ENCODE measurements at places on chromosomes 4 and X.
A peak's percentile ranks its signal among the peaks of the same experiment; 100 is the strongest.

DNA sequence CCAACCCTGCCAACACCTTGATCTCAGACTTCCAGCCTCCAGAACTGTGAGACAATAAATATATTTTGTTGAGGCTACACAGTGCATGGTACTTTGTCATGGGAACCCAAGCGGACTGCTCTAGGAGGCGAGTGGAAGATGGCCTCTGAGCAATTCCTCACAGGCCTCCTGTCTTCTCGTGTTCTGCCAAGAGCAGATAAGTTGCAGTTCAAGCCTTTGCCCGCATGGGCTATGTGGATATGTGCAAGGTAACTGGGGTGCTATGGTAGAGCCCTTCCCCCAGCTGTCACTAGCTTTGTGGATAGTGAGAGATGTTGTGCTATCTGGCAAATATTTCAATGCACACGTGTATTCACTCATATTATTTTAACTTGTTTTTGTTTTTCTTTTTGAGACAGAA is 156.0 kb upstream of the BCOR start:
- no peak for DNase-seq

DNA sequence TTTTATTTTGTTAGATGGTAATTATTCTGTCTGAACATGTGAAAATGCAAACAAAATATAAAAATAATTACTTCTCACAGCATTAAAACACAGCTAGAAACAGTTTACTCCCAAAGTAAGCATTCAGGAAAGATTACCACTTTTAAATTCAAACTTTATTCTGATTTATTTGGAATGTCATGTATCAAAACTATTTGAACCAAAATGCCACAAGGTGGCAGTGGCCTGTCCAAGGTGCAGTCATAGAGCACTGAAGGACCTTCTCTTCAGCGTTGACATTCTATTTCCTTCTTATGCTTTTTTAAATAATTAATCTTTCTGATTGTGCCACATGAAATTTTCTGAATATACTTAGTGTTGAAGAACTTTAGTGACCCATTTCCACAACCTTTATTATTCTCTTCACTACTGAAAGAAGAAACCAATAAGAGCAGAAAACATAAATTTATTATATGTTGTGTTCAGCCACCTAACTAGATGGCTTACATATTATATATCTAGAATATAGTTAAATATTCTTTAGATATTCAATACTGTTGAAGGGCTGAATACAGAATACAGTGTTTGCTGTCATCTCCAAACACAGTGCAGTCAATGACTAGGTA is 283.6 kb downstream of the CFAP299 start:
- DNase-seq: no peak

DNA sequence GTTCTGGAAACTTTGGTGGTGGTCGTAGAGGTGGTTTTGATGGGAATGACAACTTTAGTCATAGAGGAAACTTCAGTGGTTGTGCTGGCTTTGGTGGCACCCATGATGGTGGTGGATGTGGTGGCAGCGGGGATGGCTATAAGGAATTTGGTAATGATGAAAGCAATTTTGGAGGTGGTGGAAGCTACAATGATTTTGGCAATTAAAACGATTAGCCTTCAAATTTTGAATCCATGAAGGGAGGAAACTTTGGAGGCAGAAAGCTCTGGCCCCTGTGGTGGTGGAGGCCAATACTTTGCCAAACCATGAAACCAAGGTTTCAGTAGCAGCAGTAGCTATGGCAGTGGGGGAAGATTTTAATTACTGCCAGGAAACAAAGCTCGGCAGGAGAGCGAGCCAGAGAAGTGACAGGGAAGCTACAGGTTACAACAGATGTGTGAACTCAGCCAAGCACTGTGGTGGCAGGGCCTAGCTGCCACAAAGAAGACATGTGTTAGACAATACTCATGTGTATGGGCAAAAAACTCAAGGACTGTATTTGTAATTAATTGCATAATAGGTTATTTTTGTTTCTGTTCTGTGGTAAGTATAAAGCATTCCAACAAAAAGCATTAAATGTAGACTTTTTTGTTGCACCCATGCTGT is 23.2 kb upstream of the SOD3 start:
- DNase-seq: no peak

- no peak for DNase-seq
Observed at GRCh38 chr4:169311643-169312365, 41.0 kb upstream of the SH3RF1 start.

DNA sequence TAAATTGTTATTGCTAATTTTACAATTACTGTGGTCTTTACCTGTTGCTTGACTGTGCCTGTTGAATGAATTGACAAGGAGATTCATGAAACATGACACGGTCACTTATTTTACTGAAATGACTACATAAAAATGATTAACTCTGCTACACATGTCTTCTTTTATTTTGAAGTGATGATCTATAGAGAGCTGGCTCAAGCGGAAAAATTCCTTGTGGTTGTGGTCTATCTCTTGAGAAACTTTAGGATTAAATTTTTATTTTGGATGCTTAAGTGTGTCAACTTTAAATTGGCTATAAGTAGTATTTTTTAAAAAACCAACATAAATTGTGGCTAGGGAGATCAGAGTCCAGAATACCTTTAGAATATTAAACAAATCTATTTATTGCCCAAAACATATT is 131.8 kb upstream of the PITX2 start:
- DNase-seq: no peak

DNA sequence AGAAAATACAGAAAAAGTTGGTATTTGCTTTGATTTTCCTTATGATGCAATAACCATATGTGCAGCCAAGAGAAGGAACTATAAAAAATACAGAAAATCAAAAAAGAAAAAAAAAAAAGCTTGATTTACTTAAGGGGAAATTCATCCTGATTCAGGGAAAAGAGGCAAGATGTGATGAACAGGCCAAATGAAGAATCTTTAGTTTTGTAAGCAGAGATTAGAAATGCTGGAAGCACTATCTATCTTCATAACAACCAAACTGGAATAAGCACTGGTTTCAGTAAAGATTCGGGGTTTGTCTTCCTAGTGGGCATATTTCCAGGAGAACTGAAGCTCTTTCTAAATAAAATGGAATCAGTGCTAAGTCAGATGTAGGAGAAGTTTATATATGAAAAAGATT is 82.9 kb upstream of the KCNIP4 start:
- no peak for DNase-seq

GRCh38 chrX:17674601-17675000 is 62.7 kb upstream of the SCML1 start:
- no peak for DNase-seq

GRCh38 chr4:66430856-66431255 is 760.6 kb upstream of the EPHA5 start:
- no peak for DNase-seq

DNA sequence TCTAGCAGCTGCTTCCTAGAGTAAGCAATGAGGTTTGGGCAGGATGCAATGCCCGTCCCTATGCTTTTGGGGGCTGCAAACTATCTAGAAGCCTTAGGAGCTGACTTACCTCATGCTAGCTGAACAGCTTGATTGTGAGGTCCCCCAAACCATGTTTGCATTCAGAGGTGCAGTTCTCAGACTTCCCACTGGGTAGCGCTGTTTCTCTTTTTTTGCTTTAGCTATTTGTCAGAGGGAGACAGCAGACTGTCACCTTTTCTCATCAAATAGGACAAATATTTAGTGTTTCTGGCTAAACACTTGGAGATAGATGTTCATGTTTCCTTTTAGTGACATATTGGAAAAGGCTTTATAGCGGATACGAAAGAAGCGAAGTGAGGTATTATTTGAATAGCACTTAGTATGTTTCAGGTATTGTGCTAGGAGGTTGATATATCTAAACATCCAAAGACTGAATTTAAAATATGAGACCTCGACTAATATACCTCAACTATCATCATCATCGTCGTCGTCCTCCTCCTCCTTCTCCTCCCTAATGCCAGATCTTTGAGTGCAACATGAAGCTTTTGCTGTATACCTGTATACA is 18.7 kb upstream of the TMEM192 start:
- peak; percentile 19 for DNase-seq

- DNase-seq: no peak
Observed at GRCh38 chr4:121143131-121143530, 21.0 kb downstream of the TNIP3 start.
